ENCODE measurements at places on chromosomes 13 and 19. TPM values are rescaled to one million over a fixed set of nuclear protein-coding genes. Genes with fewer than 3 reads are reported as not detected.

CYP4F2 gene
- total RNA-seq = not detected

ANO8 gene
- 16.9 TPM for total RNA-seq

ZNF558 gene
- 19.0 TPM for total RNA-seq

SIAH3 gene
- 0.61 TPM for total RNA-seq

PLVAP gene
- total RNA-seq = 0.24 TPM

RFPL4AL1 gene
- not detected for total RNA-seq

SIGLEC9 gene
- total RNA-seq = 2.2 TPM

DNA sequence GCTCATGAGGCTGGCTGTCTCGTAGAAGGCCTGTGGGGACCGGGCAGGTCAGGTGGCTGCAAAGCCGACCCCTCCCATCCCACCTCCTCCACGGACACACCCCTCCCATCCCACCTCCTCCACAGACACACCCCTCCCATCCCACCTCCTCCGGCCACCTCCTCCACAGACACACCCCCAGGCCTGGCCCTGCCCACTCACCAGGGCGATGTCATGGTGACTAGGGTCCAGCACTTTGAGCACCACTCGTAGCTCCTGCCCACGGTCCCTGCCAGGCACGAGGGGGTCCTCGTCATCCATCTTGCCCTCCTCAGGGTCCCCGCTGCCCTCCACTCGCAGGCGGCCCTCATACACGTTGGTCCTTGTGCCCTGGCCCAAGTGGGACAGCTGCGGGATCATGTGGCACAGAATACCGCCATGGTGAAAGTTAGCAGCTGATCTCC is 18.8 kb downstream of the TYK2 start:
- no peak for DNase-seq

- DNase-seq = no peak
These were observed 127.2 kb upstream of the TSC22D1 start for GRCh38 chr13:44703371-44703770.

GRCh38 chr13:41502673-41503072 is 45.3 kb downstream of the RGCC start:
- peak; percentile 50 for DNase-seq

GRCh38 chr19:32450217-32450616 is 44.6 kb downstream of the DPY19L3 start:
- no peak for DNase-seq

DNA sequence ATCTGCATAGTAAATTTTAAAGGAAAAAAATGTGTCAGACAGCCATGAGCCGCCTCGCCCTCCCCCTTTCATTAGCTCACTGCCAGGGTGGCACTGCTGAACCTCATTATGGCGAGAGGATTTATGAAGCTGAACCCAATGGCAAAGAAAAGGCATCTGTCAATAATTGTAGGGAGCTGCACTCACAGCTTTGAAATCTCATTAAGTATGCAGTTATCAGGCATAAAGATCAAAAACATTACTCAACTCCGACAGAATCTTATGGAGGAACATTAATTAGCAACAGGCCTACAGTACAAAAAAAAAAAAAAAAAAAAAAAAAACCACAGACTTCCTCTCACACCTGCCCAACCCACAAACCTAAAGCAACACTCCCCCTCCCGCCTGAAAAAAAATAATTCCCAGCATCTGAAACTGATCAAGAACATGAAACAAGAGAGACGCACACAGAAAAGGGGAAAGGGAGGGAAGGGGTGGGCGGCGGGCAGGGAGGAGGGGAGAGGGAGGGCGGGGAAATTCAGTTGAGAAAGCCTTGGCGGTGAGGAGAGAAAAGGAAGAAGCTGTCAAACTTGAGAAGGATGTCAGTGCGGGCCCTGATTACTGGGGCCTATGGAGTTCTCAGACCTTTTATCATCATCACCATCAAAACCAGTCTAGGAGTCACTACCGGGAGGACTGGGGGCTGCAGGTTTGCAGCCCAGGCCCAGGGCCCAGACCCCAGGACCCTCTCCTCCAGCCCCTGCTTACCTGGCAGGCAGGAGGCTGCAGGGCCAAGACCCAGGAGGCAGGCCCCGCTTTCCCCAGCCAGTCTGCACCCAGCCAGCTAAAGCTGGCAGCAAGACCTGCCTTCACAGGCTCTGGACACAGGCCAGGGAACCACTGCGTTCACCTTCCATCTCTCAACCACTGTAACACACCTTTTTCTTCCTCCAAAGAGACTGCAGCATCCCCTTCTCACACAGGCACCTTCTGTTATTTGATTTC is 8.9 kb downstream of the TSHZ3 start:
- DNase-seq = no peak

- DNase-seq = no peak
These were observed 45.7 kb upstream of the RNF113B start for GRCh38 chr13:98222816-98223215.

- no peak for DNase-seq
These were observed 269.1 kb downstream of the NDFIP2 start for GRCh38 chr13:79749984-79750551.

- DNase-seq = no peak
These were observed 1.5 kb downstream of the GPC6 start for GRCh38 chr13:93227878-93228642.

DNA sequence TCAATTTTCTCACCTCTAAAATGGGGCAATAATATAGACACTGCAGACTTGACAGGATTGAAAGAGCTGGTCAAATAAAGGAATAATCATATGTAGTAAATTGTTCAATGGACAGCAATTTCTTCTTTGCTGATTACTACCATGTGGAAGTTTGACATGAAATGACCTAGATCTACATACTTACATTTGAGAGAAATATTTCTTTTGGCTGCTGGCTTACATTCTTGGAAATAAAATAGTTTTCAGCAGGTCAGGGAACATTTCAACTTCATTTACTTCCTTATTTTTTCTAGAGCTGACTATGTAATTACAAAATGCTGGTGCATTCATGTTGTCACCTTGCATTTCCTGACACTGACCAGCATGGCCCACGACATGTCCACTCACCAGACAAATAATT is 294.6 kb upstream of the MIR17HG start:
- no peak for DNase-seq

- DNase-seq = no peak
These were observed 14.8 kb downstream of the AXL start for GRCh38 chr19:41233748-41234240.

- no peak for DNase-seq
These were observed 11.1 kb upstream of the SPATA13 start for GRCh38 chr13:24149246-24150032.

DNA sequence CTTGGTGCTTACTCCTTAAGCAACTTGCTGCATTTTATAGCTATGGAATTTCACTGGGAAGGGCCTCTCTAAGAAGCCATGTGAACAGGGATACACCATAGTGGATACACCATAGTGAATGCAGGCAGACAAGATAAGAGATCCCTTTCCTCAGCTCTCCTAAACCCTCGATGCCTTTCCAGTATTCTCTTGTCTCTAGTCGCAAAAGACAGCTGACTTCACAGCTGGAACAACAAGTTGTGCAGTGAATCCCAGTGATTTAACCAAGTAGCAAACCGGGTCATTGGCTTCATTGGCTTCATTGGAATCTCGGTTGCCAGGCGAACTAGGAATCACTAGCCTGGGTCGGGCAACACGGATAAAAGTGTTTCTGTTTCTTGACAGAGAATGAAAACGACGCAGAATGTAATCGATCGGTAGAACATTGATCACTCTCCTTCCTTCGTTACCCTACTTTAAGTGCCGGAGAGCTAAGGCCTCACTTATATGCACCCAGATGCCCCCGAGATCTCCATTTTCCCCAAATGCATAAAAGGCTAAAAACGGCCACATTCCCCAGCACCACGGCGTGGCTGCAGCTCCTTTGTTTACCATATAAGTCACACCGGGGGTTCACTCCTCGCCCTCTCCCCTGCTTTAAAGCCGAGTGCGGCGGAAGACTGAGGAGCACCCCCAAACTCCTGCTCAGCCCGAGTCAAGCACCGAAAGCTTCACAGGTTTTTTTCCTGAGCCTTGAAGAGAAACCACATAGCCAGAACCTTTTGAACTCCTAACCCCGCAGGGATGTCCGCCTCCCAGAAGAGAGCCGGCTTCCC is 674 bp downstream of the TRPC4 start:
- no peak for DNase-seq

- no peak for DNase-seq
These were observed 27.9 kb upstream of the IGFL1 start for GRCh38 chr19:46201454-46202310.

- no peak for DNase-seq
These were observed 36.4 kb upstream of the IGSF23 start for GRCh38 chr19:44576843-44577565.

- DNase-seq = no peak
These were observed 282.2 kb downstream of the SLITRK5 start for GRCh38 chr13:87953381-87953780.

- DNase-seq = no peak
These were observed 2.3 kb upstream of the OVOL3 start for GRCh38 chr19:36108684-36109083.

DNA sequence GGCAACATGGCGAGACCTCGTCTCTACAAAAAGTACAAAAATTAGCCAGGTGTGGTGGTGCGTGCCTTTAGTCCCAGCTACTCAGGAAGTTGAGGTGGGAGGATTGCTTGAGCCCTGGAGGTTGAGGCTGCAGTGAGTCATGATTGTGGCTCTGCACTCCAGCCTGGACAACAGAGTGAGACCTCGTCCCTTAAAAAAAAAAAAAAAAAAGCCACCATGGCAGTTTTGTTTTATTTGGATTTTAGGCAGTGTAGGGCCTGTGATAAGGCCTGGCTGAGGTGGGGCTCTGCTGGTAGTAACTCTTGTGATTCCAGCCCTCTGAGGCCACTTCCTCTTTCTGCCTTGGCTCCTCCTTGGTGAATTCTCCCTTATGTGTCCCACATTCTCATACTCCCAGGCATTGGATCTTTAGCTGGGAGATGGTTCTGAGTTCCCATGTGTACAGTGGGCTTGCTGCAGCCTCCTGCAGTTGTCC is 39.2 kb downstream of the GATAD2A start:
- DNase-seq = no peak

All from naive thymus-derived CD4-positive, alpha-beta T cell (primary cell).